ENCODE measurements at places on chromosomes 1 and 21.

DNA sequence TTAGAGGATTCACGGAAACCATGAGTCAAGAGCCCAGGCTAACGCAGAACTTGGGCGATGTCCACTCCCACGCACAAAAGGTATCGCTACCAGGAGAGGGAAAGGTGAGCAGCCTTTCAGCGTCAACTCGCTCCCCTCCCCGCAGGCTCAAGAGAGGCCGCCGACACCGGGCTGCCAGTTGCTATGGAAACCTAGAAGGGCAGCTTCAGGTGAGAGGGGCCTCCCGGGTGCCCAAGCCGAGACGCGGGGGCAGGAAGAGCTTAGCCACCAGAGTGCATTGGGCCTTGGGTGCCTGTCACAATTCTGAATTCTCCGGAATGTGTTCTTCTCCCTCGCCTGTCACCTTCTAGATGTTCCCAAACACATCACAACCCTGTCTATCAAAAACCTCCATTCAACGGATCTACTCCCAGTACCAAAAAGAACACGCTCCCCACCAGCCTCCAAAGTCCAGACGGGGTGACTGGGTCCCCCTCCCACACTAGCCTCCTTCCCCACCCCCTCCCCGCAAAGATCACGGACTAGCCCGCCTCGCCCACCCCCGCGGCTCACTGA is 694 bp downstream of the MEAF6 start:
- peak; percentile 33 for DNase-seq

GRCh38 chr1:157770442-157771043 is 6.4 kb downstream of the FCRL2 start:
- DNase-seq, result no peak

- no peak for DNase-seq
Measured at GRCh38 chr1:8560611-8561544, 243.0 kb downstream of the SLC45A1 start.

DNA sequence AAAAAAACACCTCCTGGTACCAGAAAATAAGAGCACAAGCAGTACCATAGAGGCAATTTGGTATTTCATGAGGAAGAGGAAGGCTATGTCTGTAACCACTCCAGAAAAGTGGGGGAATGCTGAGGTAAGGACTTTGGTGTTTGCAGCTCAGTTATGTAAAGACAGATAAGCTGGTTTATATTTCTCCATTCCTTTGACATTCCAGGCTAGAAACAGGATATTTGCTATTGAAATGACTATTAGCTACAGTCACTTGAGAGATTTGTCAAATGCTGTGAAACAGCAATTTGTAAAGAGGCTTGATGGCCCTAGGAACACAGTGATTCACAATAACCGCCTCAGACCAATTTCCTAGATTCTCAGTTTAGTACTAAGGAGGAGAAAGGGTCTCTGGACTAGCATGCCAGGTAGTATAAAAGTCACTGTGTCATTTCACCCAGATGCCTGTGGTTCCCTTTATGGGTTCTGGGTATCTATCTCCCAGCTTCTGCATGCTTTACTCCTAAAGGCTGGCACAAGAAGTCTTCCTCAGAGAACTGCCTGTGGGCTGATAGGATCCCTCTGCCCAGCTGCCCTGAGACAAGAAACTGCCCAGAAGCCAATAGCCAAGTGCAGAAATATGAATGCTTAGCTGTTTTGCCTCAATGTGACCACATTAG is 80.5 kb downstream of the VCAM1 start:
- no peak for DNase-seq

- DNase-seq, result no peak
Measured at GRCh38 chr1:191174298-191174697, 696.6 kb upstream of the BRINP3 start.

DNA sequence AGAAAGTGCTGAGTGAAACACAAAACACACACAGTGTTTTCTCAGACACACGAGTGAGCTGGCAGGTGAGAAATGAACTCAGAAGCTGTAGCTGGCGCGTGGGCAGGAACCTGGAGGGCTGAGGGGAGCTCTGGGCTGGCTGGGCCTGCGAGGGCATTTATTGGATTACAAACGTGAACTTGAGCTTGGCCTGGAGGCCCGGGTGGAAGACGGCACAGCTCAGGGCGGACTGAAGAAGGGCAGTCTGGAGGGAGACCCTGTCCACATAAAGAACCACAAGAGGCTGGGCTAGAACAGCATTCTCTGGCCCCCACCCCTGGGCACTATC is 52.1 kb upstream of the ADARB1 start:
- DNase-seq, result no peak

DNA sequence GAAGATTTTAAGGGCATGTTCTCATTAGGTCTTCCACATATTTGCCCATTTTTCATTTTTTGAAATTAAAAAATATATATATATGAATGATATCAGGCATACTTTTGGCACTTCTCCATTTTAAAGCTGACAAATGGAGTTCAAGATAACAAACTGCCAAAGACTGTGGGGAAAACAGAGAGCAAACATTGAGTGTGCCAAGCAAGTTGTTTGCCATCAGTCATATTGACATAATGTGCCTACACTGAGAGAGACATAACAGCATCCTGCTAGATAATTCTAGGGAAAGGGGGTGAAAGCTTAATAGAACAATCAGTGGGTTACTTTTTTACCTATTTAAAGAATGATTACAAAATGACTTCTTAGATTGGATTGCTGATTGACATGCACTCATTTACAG is 529.4 kb upstream of the CXADR start:
- no peak for DNase-seq

DNA sequence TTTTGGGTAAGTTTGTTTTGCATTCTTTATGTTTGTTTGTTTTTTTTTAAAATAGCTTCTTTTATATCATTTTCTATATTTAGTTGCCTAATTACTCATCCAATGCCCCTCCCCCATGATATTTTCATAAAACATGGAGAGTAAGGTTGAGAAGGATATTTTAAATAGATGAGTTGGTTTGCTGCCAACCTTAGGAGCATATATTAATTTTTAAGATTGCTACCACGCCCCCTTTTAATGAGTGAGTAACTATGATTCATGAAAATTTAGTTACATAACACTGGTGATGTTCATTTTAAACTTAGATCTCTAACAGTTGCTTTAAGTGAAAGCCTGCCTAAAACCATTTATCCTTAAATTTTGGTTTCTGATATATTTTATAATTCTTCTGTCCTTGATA is 18.7 kb downstream of the TMEM50A start:
- no peak for DNase-seq

GRCh38 chr1:49307457-49307856 is 530.8 kb upstream of the BEND5 start:
- no peak for DNase-seq

DNA sequence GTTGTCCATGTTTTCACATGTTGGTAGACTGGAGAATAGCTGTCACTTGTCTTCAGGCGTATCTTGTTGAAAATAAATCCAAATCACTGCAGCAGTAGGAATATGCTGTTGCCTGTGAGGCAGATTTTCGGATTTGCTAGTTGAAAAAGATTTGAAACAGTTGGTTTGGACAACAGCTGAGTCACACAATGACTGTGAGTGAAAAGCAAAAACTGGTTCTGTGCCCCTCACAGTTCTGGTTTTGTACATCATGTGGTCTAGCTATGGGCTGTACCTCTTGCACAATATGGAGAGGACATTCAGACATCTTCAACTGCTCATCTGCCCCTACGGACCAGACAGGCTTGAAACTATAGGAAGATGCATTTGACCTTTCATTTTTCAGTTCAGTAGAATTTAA is 1.8 kb downstream of the ARF1 start:
- no peak for DNase-seq

DNA sequence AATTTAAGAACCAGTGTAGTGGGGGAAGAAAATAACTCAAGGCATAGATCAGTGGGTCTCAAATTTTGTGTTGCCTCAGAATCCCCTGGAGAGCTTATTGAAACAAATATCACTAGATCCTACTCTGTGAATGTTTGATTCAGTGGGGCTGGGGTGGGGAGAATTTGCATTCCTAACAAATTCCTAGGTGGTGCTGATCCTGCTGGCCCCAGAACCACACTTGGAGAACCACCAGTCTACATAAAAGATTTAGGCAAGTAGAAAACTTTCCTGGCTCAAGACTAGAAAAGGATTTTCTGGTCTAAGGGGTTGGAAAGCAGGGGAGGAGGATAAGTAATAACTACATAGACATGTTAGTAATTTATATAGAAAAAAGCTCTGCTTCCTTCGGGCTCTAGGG is 34.1 kb upstream of the C1orf21 start:
- DNase-seq, result no peak

DNA sequence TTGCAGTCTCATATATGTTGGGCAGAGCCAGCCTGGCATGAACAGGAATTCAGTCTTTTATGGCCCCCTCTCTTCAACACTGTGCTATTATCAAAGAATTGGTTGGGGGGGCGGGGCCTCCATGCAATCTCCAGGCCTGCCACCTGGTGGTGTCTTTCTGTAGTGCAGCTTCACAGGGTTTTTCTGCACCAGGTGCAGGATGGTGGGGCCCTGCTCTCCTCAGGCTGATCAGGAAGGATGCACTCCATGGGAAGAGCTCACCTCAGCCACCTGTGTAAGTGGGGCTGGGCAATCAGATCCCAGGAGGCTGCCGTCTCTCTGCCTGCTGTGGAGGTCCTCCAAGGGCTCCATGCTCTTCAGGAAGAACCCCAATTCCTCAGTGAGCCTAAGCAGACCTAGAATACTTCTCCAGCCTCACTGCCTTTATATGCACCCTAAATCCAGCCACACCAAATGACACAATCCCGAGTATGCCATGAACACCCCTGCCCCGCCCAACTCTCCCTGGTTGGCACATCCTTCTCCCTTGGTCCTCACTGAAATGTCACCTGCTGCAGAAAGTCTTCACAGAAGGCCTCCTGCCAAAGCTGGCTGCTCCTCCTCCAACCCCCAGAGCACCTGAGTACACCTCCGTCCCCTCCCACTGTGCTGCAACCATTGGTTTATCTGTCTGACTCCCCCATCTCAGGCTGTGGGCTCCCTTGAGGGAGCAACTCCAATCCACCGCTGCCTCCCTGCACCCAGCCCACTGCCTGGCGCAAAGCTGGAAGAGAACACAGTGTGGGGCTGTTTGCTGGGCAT is 16.5 kb downstream of the STK40 start:
- peak; percentile 90 for DNase-seq

- no peak for DNase-seq
Measured at GRCh38 chr1:191876631-191877030, 281.6 kb upstream of the RGS18 start.

DNA sequence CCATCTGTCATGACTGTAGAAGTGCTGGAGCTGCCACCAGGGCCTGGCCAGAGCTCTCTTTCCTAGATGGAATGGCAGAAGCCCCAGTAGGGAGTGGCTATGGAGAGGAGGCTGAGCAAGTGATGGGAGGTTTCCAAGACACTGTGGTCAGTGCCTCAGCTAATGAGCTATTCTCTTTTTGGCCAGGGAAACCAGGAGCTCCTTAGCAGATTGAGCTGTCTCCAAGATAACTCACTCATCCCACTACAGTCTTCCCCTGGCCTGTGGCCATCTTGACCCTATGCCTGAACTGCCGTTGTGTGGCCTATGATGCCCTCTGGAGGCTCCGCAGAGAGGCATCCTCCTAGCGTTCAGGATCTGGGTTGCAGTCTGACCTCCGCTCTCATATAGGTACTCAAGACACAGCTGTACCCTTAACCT is 60.5 kb downstream of the ERI3 start:
- DNase-seq, result peak; percentile 64

GRCh38 chr21:28455253-28455600 is 537.5 kb downstream of the LTN1 start:
- no peak for DNase-seq

GRCh38 chr1:67126111-67126746 is 8.5 kb downstream of the C1orf141 start:
- DNase-seq, result no peak

- peak; percentile 51 for DNase-seq
Measured at GRCh38 chr1:226233293-226233692, 9.8 kb downstream of the MIXL1 start.

- DNase-seq, result no peak
Measured at GRCh38 chr1:197776351-197777105, 1.2 kb upstream of the DENND1B start.

GRCh38 chr1:54754045-54754444 is 10.3 kb downstream of the PARS2 start:
- DNase-seq, result no peak

DNA sequence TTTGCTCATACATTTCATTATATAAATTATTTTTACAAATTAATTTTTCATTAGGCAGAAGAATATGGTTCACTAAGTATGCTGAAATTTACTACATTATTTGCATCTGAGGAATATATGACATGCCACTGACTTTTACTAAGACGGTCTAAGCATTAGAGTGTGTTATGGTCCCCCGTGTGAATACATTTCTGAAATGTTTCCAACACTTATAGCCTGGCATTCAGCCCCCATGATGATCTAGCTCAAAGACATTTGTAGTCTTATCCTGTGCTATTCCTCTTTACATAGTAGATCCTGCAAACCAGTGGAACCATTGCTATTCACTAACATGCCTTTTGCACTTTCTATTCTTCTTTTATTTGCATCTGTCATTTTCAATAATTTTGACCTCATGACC is 1878.0 kb downstream of the MRPL39 start:
- no peak for DNase-seq

GRCh38 chr1:202616355-202616915 is 93.8 kb downstream of the SYT2 start:
- no peak for DNase-seq

DNA sequence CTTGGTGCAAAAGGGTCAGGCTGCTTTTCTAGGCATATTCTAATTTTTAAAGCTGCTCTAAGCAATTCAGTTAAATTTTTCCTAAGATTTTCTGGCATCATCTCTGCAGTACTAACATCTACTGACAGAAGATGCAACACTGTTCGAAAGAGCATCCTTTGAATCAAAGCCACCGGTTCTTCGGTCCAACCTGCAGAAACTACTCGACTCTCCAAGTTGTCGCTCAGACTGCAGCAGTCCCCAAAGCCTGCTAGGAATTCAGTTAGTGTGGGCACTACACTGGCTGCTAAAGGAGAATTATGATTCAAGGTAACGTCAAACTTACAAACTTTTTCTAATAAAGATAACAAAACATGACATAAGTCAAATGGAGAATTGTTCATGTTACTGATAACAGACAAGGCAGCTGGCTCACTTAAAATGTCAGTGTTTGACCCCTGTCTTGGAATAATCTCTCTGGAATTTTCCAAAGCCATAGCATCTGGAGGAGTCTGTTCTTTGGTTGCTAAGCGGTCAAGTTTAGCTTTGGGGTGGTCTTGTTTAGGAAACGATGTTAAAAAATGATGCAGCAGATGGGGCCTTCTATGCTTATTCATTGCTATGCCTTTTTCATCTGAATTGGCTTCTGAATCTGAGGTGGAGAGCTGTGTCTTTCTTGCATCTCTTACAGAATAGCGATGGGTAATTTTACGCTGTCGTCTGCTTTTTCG is 56.9 kb downstream of the LYST start:
- DNase-seq, result no peak

DNA sequence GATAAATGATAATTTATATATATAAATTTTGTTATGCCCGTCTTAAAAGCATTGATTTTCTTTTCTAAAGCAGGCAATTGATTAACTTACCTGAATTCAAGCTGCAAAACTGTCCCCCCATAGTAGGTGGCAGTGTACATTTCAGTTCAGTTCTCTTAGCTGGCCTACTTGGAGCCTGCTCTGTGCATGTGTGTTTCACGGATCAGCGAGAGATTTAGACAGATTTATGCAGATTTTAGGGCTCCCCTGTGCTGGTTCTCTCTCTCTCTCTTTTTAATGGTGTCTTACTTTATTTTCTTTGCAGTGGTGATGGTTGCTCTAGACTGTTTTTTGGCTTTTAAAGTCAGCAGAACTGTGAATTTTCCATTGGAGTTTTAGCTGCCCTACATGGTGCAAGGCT is 30.7 kb downstream of the CLIC4 start:
- DNase-seq, result no peak

All from transverse colon (tissue), 4 donors.